ENCODE measurements at places on chromosomes 12 and 14.

DNA sequence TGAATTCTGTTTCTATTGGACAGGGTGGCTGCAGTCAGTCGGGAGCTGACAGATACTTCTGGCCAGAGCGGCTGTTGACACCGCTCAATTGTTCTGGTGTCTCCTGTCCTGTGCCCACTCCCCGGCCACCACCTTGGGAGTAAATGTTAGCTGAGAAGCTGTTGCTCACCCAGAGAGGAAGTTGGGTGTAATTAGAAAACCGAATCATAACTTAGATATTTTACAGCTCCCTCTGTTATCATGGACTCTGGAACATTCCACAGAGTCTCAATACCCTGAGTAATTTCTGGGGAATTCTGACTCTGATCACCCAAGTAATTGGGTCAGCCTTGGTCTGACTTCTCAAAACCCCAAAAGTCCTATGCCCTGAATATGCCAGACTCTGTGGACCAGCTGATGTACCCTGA lies 58.3 kb upstream of the RFLNA start:
- no peak for DNase-seq

DNA sequence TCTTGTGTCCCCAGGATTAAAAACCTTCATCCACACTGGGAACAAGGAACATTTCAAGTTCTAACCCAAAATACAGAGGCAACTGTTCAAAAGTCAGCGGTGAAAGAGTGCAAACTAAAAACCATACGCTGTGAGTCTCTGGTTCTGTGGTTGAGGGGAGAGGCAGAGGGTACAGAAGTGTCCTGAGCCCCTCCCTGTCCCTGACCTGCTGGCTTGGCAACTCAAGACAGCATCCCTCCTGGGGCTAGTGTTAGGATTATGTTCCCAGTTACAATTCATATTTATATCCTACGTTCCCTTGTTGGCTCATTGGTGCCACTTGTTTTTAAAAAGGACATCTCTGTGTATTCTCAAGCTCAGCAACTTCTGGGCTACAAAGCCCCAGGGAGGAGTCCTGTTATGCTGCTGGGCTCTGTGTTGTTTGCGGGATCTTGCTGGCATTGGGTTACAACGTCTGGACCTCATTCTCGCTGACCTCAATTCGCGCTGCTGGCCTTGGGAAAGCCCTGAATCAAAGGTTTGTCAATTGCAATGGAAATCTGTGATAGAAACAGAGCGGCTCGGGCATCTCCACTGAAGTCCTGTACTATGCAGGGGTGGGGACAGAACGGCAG lies 420.8 kb downstream of the FUT8 start:
- no peak for DNase-seq

DNA sequence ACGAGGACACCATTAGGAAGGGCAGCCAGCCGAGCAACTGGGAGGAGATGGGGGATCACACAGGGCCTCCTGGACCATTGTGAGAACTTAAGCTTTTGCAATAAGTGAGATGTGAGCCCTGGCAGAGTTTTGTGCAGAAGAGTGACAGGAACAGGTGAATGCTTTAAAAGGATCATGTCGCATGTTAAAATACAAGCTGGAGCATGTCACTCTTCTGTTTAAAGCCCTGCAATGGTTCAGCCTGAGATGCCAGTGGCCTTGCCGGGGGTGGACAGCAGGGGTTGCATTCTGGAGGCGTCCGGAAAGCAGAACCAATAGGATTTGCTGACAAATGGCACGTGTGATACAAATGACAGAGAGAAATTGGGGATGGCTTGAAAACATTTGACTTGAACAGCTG lies 137.5 kb upstream of the RFLNA start:
- DNase-seq: no peak

DNA sequence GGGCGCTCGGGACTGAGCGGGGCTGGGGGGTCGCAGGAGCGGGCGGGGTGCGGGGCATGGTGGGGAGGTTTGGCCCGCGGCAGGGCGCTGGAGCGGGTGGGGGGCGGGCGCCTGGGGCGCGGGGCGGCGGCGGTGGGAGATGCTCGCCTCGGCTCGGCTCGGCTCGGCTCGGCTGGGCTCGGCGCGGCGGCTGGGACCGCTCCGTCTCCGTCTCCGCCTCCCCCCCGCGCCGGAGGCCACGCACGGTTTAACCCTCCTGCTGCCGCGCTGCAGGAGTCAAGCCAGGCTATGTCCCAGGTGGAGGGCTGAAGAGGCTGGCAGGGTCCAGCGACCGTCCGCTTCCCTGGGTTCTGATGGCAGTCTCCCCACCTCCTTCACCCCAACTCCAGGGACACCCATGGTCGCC lies at the start of gene PIANP:
Gene PIANP, minus strand, starts transcription at position 170 of the 406 bp plus-strand sequence. CDS start 2,754 bp downstream, outside the sequence.
- DNase-seq: peak; percentile 31

DNA sequence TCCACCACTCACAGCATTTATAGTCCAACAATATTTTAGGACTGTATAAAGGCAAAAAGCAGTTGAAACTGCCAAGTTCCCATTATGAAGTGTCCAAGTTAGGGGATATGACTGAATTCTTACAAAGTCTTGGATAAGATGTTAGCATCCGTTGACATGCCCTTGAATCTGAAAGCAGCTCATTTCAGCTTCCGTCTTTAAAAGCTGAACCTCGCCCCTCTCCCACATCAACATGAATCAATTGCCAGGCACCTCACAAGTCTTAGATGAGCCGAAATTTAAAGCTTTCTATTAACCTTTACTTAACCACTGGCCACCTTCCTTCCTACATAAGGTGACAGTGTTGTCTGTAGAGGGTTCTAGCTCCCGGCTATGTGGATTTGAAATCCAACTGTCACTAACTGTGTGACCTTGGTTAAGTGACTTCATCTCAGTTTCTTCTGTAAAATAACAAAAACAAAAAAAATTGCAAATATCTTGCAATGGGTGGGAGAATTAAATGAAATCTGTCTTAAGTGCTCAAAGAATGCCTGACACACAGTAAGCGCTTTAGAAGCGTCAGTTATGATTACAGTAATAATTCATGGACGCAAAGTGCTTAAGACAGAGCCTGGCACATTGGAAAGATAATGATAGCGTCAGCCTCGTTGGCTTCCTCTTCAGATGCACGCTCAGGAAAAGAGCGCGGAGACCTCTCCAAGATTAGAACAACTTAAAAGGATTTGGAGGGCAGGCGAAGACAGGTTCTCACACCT lies 1.2 kb downstream of the PPP1CC start:
- DNase-seq: peak; percentile 29

GRCh38 chr12:61018571-61018970 lies 1241.6 kb upstream of the USP15 start:
- DNase-seq: no peak

- no peak for DNase-seq
Observed at GRCh38 chr12:132432721-132433577, 57.0 kb upstream of the FBRSL1 start.

- DNase-seq: no peak
Observed at GRCh38 chr12:28242129-28242495, 51.9 kb downstream of the CCDC91 start.

DNA sequence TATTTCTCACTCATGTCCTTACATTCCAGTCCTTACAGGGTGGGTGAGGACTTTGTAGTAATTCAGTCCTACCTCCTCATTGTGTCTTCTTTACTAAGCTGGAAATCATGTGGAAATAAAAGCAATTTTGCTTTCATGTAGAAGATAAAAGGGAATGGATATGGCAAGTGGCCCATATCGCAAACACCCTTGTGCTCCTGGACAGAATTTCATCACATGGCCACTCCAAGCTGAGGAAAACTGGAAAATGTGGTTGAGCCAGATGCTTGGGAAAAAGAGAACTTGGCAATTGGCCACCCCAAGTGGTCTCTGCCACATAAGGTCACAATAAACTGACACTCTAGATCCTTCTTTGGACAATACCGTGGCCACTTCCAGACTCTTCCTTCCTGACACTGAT lies 64.2 kb upstream of the IFNG-AS1 start:
- DNase-seq: no peak

DNA sequence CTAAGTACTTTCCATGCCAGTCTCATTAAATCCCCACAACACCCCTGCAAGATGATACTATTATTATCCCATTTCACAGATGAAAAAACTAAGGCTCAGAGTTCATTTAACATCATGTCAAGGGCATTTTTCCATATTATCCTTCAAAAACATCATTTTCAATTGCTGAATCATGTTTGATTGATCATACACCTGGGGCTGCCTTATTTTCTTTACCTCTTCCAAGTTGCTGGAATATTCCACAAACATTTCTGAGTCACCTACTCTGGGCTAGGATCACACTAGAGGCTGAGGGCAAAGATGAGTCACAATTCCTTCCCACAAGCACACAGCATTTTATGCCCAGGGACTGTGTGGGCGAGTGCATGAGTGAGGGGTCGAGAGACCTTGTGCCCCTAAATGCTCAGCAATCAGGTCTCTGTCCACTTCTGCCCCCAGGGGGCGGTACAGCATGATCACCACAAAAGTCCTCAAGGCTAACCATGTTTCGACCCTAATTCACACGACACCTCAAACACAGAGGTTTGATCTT lies 14.1 kb upstream of the TMEM119 start:
- DNase-seq: peak; percentile 66

- no peak for DNase-seq
Observed at GRCh38 chr12:27524839-27525753, 1.1 kb downstream of the PPFIBP1 start.

GRCh38 chr12:93714382-93714781 lies 37.2 kb downstream of the CRADD start:
- no peak for DNase-seq

All from CD4-positive, alpha-beta T cell treated with Interleukin-15 for 4 hours (primary cell).